ENCODE measurements at places on chromosomes 6 and 20.

DNA sequence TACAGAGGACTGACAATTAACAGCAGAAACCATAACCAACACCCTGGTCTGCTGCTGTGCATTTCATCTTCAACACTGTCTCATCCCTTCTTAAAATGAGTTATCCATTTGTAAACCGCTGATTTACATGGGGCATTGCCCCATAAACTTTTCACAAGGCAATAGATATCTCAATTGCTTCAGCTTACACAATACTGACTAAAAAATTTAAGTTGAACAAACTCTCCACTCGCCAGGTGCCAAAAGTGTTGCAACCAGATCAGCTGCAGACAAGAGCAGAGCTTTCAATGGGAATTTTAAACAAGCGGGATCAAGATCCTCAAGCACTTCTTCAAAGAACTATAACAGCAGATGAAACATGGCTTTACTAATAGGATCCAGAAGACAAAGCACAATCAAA, 183.0 kb downstream of the TASP1 start:
- no peak for DNase-seq

GRCh38 chr6:23301556-23301955, 732.2 kb downstream of the HDGFL1 start:
- no peak for DNase-seq

DNA sequence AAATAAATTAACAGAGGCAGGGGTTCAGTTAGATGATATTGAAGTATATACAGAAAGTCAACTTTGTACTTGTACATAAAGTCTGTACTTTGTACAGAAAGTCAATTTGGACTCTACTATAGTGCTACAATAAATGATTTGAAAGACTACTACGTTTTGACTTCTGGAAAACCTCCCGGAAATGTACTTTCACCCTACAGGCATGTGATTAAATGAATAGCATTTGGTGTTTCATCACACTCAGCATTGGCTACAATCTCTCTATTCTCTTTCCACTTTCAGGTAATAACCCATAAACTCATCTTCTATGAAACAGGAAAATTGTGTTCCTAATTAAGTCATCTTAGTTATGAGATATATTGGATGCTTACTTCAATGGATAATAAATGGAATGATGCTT, 25.6 kb upstream of the MC3R start:
- no peak for DNase-seq

DNA sequence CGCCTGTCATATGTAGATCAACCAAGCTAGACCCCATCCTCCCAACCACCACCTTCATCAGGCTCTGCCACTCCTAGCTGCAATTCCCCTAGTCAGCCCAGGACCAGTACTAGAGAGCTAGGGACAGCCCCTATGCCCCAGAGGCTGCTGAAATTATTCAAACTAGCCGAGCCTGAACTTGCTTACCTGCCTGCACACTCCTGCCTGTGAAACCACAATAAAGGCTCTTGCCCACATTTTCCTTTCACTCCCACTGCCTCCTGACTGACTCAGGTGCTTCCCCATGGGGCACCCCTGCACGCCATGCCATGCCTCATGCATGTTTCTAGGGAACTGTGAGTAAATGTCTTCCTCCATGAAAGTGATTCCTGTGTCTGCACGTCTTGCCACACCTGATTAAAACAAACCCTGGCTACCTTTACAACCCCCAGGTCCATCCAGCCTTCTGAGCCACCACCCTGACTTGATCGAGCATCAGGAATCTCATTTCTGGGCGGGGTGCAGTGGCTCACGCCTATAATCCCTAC, 66.5 kb upstream of the IER3 start:
- peak; percentile 89 for DNase-seq
